ENCODE measurements at places on chromosomes 12 and 14.

DNA sequence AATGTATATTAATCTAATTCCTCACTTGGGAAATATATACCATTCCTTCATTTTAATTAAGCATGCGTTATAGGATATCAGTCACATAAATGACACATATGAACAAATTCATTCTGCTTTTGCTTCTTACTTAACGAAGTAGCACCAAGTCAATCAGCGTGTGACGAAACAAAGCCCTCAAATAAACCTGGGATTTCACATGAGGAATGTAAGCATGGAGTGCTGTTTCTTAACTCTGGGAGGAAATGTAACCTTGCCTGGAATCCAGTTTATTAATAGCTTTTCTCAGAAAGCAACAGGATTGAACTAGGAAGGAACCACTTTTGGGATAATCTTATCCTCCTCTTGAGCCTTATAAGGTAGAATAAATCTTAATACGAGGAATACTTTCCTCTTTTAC, 72.0 kb downstream of the NIN start:
- DNase-seq: peak; percentile 71

- DNase-seq: no peak
Measured at GRCh38 chr12:22038734-22039133, 7.3 kb upstream of the CMAS start.

GRCh38 chr12:72209086-72209485, 63.1 kb upstream of the TRHDE start:
- DNase-seq: no peak

GRCh38 chr12:104402630-104403029, 54.1 kb upstream of the CHST11 start:
- no peak for DNase-seq

GRCh38 chr12:115172521-115172920, 488.5 kb upstream of the TBX3 start:
- DNase-seq: no peak

DNA sequence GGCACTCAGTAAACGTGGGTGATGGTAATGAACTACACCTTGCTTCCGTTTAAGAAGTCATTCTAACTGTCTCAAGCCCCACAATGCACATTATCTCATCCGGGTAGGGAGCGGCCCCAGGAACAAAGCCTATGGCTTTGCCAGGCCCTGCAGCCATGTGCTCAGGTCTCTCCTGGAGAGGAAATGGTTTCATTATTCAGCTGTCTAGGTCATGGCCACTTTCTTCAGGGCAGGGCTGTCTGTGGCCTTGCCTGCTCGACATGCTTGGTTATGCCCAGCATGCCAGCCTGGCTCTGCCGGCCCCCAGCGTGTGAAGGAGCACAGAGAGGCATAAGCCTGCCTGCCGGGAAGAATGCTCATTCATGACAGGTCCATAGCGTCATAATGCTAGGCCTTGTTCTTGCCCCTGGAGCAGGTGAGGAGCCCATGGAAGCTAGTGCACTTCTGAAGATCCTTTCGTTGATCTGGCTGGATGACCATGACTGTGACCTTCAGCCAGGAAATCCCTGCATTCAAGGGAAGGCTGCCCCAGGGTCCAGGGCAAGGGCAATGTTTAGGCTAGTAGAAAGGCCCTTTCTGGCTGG, 26.3 kb upstream of the FOS start:
- DNase-seq: no peak

DNA sequence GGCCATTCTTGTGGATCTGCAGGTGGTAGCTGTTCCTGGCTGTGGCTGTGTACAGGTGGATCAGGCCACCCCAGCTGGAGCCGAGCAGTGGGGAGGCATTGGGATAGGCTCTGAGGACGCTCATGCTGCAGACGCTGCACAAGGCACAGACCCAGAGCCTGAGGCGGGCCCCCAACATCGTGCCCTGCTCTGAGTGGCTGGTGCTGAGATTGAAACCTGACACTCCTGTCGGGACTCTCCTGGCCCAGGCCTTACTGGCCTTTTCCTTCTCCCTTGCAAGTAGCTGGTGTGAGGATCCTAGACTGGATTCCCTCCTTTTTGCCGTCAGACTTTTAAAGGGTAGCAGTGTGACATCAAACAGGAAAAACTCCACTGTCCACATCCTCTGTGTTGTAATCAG, at the start of gene FGF23:
Gene FGF23, minus strand, starts transcription at position 308 of the 400 bp plus-strand sequence. Its CDS starts 130 bp downstream, at position 178.
- peak; percentile 24 for DNase-seq

DNA sequence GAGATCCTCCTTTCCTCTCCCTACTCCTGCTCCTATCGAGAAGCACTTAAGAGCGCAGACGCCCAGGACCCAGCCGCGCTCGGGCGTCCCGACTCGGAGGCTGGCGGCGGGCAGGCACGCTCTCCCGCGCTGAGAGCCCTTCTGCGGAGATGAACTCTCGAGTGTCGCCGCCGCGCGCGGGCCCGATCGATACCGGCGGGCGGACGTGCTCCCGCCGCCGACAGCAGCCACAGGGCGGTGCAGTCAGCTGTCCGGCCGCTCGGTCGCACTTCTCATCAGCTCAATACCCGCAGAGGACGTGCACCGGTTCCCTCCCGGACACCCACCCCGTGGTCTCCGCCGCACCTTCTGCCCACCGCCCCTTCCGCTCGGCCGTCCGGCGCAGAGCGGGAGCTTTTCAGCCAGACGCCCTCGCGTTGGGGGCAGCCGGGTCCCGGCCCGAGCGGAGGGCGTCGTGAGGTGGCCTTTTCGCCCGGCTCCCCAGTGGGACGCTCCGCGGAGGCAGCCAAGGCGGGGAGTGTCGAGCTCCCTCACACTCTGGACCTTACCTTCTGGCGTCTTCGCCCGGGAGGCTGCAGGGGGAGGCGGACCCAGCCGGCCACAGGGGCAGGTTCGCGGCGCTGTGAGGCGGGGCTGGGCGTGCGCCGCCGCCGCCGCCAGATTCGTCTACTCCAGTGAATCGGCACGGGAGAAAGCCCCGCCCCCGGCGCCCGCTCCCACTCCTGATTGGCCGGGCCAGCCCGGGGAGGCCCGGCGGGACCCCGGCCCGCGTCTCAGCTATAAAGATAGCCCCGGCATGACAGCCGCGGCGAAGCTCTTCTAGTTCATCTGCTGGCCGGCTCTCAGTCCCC, at the start of gene INSM2:
Gene INSM2, plus strand, starts transcription at position 808 of the 851 bp plus-strand sequence. CDS start 89 bp downstream, outside the sequence.
- peak; percentile 30 for DNase-seq

GRCh38 chr14:59406454-59407245, 58.5 kb downstream of the GPR135 start:
- DNase-seq: peak; percentile 81

DNA sequence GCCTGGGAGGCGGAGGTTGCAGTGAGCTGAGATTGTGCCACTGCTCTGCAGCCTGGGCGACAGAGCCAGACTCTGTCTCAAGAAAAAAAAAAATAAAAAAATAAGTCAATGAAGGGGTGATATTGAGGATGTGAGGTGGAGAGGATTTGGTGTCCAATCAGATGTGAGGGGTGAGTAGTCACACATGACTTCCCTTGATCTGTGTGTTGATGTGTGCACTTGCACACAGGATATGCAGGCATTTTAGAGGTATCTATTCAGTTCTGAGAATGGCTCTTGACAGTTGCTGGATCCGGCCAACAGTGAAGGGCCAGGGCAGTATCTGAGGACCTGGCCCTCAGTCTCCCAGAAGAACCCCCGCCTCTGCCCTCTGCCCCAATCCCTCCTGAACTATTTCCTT, 7.8 kb upstream of the SP7 start:
- DNase-seq: no peak

DNA sequence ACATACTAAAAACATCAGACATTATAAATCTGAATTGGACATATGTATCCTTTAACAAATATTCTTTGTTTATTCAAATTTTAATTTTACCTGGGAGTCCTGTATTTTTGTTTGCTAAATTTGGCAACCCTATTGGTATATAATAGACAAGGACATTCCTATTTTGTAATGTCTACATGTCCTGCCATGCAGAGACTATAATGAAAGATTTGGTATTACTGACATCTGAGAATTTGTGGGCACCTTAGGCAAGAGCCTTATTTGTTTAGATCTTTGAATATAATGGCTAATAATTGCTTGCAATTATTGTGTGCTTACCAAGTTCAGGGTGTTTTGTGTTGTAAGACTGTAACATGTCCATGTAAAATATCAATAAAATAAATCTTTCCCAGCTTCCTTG, 334.4 kb downstream of the KCNH5 start:
- DNase-seq: no peak
